ENCODE measurements at places on chromosomes 11 and 22.

- no peak for DNase-seq
Observed at GRCh38 chr22:22838148-22838786, 49.3 kb upstream of the IGLL5 start.

- no peak for DNase-seq
Observed at GRCh38 chr22:43342347-43343261, 568 bp downstream of the SCUBE1 start.

DNA sequence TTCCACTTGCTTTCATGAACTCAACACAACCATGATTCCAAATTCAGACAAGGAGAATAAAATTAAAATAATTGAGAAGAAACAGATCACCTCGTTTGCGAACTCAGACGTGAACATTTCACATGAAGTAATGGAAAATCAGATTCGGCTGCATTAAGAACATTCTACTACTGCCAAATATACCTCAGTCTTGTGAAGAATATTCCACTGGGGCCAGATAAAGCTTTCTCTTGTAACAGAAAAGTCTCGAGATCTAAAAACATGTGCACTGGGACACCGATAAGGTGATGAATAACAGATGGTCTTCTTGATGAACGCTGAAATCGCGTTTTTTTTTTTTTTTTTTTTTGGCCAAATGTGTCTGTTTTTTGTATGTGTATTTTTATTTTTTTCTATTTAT is 761.1 kb downstream of the BRD1 start:
- no peak for DNase-seq

DNA sequence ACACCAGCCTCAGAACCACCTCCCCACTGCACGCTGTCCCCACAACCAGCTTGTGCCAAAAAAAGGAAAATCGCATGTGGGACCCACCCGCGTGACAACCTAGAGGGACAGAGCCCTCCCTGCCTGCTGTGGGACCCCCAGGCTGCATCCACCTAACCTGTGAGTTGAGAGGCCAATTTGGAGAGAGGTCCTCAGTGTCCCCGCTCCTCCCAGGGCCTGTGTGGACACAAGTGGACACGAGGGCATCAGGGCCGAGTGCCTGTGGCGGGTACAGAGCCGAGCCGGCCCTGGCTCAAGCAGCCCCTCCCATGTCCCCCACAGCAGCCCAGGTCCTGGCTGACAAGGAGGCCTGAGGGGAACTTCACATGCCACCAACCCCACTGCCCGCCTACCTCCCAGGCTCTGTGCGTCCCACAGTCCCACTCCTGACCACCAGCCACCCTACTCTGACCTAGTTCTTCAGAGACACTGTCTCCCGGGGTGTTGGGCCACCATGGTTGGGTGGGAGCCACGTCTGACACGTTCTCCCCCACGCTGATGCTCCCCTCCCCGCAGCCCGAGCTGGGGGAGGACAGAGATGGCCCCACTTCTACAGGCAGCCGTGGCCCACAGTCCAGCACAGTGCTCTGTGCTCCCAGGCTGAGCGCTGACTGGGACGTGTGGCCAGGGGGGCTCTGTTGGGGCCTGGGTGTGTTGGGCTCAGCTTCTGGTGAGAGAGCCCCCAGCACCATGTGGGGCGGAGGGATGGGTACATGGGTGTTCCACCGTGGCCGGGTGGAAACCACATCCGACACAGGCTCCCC is 19.2 kb downstream of the SELENOO start:
- no peak for DNase-seq

- no peak for DNase-seq
Observed at GRCh38 chr11:60633645-60634044, 65.8 kb upstream of the MS4A8 start.

- no peak for DNase-seq
Observed at GRCh38 chr11:21893565-21893867, 299.4 kb upstream of the ANO5 start.

- peak; percentile 85 for DNase-seq
Observed at GRCh38 chr11:134275534-134276395, at the start of gene GLB1L3. GLB1L3 (plus strand) TSS chr11:134276379; CDS start chr11:134276741, 362 bp downstream.

GRCh38 chr11:86743223-86744118 is 56.9 kb upstream of the PRSS23 start:
- DNase-seq: peak; percentile 35

GRCh38 chr11:121829159-121829643 is 286.8 kb downstream of the BLID start:
- no peak for DNase-seq

GRCh38 chr11:32154275-32154674 is 63.4 kb downstream of the RCN1 start:
- DNase-seq: no peak

GRCh38 chr11:128465531-128465930 is 121.8 kb downstream of the ETS1 start:
- no peak for DNase-seq

GRCh38 chr11:90630176-90630575 is 407.3 kb upstream of the CHORDC1 start:
- DNase-seq: no peak

- DNase-seq: no peak
Observed at GRCh38 chr11:18736590-18737148, 10.7 kb upstream of the IGSF22 start.

DNA sequence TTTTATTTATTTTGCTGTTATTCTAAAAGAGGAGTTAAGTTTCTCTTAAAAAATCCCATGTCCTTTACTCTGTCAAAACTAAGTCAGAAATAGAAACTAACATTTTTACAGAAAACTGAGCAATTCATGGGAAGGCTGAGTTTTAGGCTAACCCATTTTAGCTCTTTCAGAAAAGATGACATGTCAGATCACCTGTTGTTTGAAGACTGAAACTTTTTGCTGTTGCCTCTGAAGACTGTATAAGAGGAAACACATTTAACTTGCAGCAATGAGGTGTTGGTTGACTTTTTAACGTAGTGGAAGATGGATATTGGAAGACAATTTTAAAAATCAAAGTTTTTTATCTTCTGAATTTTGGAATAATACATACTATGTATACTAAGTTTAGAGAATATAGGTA is 115.4 kb downstream of the METTL15 start:
- DNase-seq: no peak

GRCh38 chr11:33920838-33921613 is 29.1 kb upstream of the LMO2 start:
- no peak for DNase-seq

GRCh38 chr11:76591416-76591815 is 79.1 kb downstream of the LRRC32 start:
- no peak for DNase-seq

DNA sequence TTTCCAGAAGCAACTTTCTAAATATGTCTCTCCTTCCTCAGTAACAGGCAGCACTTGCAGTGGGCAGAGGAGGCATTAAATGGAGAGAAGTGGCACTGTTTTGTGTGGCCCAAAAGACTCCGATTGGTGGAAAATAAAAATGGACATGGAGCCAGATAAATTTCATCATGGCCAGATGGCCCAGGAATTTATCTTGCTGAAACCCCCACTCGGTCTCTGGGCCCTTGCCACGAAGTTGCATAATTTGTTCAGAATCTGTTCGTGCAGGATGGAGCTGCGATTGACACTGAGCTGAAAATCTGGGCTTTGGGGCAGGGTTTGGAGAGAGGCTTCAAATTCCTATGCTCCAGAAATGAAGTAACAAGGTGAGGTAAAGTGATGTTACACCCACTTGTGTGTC is 65.5 kb downstream of the C11orf91 start:
- no peak for DNase-seq

DNA sequence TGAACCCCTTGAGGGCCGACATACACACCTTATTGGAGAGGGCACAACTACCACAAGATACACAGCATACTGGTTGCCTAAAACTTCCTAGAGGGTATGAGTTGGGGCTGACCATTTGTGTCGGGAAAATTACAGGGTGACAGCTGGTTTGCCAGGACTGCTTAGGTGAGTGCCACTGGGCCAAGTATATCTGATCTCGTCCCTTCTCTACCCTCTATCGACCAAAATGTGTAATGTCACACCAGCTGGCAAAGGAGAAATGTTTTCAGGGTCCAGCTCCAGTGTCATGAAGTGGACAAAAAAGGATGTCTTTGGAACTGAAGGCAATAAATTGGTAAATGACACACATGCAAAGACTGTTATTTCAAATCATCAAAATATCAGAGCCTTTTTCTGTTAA is 126.1 kb downstream of the PGR start:
- no peak for DNase-seq

DNA sequence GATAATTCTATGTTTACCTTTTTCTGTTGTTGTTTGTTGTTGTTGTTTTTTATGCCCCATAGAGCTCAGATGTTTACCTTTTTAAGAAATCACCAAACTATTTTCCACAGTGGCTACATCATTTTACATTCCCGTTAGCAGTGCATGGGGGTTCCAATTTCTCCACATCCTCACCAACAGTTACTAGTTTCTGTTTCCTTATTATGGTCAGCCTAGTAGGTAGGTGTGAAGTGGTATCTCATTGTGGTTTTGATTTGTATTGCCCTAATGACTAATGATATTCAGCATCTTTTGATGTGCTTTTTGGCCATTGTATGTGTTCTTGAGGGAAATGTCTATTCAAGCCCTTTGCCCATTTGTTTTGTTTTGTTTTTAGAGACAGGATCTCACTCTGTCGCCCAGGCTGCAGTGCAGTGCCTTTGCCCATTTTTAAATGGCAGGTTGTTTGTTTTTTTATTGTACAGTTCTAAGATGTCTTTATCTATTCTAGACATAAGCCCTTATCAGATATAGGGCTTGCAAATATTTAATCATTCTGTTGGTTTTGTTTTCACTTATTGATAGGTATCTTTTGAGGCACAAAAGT is 27.5 kb downstream of the CHEK2 start:
- DNase-seq: no peak

GRCh38 chr11:3977078-3977477 is 117.5 kb upstream of the RRM1 start:
- DNase-seq: no peak

GRCh38 chr22:31277741-31278140 is 14.5 kb downstream of the PIK3IP1 start:
- DNase-seq: no peak

- no peak for DNase-seq
Observed at GRCh38 chr11:58192229-58192628, 3.4 kb downstream of the OR9Q2 start.

GRCh38 chr22:30216710-30217109 is 29.8 kb downstream of the LIF start:
- DNase-seq: no peak

- no peak for DNase-seq
Observed at GRCh38 chr11:17508791-17509190, 32.1 kb upstream of the ABCC8 start.

DNA sequence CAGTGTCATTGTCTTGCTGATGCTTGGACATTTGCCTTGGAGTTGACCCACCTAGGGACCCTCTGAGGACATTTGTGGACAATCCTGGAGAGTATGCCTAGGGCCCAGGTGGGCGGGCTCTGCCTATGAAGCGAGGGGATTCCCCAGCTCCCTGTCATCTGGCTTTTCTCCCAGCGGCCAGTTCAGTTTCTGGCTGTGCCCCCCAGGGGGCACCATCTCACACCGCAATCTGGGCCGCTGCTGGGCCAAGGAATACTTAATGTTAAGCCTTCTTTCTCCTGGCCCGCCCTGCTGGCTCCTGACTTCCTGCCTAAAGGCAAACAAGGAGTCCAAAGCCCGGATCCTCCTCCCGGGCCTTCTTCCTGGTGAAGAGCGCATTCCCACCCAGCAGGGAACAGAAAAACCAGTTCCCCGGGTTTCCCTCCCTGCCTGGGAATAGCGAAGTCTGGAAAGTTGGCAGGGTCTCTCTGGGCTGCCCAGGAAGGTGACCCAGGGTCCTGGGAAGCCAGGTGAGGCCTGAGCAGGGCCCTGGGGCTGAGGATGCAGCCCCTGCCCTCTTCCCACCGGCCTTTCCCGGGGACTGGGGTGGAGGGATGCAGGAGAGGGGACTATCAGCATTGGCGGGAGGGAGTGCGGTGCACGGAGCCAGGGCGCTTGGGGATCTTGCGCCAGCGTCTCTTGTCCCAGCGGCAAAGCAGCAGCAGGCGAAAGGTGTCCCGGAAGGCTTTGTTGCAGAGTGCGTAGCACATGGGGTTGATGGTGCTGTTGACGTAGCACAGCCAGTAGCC is 11.9 kb downstream of the CHRM1 start:
- DNase-seq: peak; percentile 29

GRCh38 chr22:23754980-23755636 is 883 bp upstream of the VPREB3 start:
- DNase-seq: no peak

DNA sequence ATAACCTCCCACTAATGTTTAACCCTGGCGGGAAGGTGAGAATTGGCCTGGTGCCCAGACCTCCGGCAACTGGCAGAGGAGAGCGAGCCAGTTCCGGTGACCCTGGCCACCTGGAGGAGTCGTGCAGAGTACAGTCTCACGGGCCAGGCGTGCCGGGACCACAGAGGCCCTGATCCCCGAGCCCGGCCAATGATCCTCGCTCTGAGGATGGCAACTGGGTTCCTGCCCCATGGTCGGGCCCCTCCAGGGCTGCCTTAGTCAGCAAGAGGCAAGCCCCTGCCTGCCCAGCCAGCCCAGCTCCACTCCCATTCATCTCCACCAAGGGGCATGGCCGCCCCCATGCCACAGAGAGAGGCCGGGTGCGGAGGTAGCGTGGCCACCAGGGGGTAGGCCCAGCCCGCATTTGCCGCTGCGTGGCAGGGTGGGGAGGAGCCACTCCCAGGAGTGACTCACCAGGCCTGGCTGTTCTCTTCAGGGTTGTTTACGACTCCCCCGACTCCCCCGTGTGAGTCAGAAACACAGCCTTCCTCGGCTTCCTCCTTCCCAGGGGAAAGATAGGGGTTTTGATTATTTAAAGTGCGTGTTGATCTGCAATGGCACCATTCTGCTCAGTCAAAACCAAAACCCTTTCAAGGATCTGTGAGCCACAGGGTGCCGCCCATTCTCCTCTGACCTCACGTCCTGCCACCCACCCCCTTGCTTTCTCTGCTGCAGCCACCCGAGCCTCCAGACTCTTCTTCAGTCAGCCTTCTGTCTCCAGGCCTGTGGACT is at the start of gene SLC25A45:
SLC25A45 (minus strand) TSS at position 614 of the 771 bp plus-strand sequence. CDS start 695 bp downstream, outside the sequence.
- peak; percentile 96 for DNase-seq

DNA sequence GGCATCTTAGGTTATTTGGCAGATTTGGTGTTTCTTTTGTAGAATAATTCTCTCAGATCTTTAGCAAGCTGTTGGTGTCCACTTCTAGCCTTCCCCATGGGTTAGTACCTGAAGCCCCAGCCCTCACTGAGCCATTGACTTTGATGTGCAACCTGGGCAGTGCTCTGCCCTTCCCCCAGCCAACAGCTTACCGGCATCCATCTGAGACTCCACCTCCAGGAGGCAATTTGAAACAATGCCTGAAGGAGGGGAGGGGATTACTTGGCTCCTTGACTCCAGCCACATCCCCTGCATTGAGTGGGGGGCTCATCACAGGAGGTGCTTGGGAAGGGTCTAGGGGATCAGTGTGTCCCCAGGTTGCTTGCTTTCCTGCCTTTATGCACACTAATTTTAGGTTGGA is 114.8 kb downstream of the TRIM29 start:
- DNase-seq: no peak

GRCh38 chr22:49298834-49299750 is 528.6 kb downstream of the BRD1 start:
- DNase-seq: no peak

All from activated naive CD4-positive, alpha-beta T cell treated with anti-CD3 and anti-CD28 coated beads, Interleukin-2, amount 50 U/mL, for 16 hours (primary cell).